PC-9 (cell line): ENCODE measurements at places on chromosomes 7 and 10. TPM values are rescaled to one million over a fixed set of nuclear protein-coding genes. Genes with fewer than 3 reads are reported as not detected.

Gene EFCAB10
- not detected in 2 replicates for total RNA-seq

DNA sequence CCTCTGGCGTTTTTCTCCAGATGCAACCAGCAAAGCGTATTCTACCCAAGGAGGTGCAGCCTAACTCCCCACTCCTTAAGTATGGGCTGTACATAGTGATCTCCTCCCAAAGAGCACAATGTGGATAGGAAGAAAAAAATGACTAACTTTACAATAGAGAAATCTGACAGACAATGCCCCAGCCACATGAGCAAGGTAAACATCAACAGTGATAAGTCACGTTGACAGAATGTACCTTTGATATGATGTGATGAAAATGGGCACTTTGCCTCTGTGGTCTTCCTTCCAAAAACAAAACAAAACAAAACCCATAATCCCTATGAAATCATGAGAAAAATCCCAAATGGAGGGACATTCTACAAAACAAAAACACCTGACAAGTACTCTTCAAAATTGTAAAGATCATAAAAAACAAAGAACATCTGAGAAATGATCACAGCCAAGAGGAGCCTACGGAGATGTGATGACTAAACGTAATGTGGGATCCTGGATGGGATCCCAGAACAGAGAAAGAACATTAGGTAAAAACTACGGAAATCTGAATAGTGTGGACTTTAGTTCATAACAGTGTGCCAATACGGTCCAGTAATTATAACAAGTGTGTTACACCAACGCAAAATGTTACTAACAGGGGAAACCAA lies 50.6 kb downstream of the ABLIM1 start:
- H3K27me3 ChIP-seq, result no peaks in the 10 kb centered on the region
- DNase-seq, result no peak
- peaks cover 43% of the 10 kb centered on the region for H3K4me1 ChIP-seq
- no peak overlapping the region for H3K4me3 ChIP-seq
- no peaks in the 10 kb centered on the region for H3K36me3 ChIP-seq
- no peak overlapping the region for H3K27ac ChIP-seq

- no peaks in the 10 kb centered on the region for H3K4me1 ChIP-seq
- no peak overlapping the region for H3K27ac ChIP-seq
- no peaks in the 10 kb centered on the region for H3K27me3 ChIP-seq
- DNase-seq, result no peak
These were observed 314.1 kb downstream of the WDR11 start for GRCh38 chr10:121165276-121165675.

GRCh38 chr7:18455606-18456005 lies 39.9 kb upstream of the HDAC9 start:
- no peaks in the 10 kb centered on the region for H3K36me3 ChIP-seq
- DNase-seq, result no peak
- peaks cover 11% of the 10 kb centered on the region for H3K4me1 ChIP-seq
- H3K27ac ChIP-seq, result no peak overlapping the region
- H3K27me3 ChIP-seq, result no peaks in the 10 kb centered on the region

Gene RAMP3
- total RNA-seq, result not detected in 2 replicates

Gene LRGUK
- 0.60 and 2.3 TPM in 2 replicates for total RNA-seq

DNA sequence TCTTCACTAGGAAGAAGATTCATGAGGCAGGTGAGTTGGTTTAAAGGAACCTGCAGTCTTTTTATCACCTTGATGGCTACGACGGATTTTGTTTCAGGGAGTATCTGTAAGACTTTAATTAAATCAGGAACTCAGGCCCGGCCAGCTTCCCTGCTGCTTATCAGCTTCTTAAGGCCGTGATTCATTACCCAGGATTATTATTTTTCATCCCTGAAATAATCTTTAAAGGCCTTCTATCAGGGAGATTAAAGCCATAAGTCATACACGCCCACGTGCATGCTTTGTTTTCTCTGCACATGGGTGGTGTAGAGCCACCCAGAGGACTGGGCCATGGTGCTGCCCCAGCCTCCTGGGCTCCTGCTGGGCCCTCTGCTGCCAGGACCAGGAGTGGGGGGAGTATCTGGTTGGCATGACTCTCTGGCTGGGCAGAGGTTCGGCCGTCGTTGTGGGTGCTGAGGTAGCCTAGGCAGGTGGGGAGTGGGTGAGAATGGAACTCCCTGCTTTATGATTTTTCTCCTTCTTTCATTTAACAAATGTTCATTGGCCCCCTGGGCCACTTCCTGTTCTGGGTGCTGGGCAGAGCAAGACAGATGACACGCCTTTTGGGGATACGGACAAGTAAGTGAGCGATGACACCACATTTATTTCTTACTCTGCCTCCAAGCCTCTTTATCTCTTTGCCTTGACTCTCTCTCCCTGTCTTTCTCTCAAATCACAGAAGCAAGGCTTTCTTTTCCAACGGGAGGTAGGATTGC lies 39.0 kb upstream of the PCBD1 start:
- H3K27ac ChIP-seq, result no peak overlapping the region
- no peak for DNase-seq
- no peak overlapping the region for H3K4me3 ChIP-seq
- H3K36me3 ChIP-seq, result no peaks in the 10 kb centered on the region

Gene FOXI2
- not detected in 2 replicates for total RNA-seq

Gene CALHM1
- total RNA-seq, result not detected in 2 replicates

GRCh38 chr7:154844955-154845354 lies 158.0 kb downstream of the PAXIP1 start:
- peaks cover 94% of the 10 kb centered on the region for H3K27me3 ChIP-seq
- H3K4me1 ChIP-seq, result no peaks in the 10 kb centered on the region
- H3K27ac ChIP-seq, result no peak overlapping the region
- no peaks in the 10 kb centered on the region for H3K36me3 ChIP-seq
- no peak for DNase-seq

GRCh38 chr7:2247141-2247995 lies 5.3 kb downstream of the NUDT1 start:
- no peaks in the 10 kb centered on the region for H3K36me3 ChIP-seq
- no peak for DNase-seq
- no peak overlapping the region for H3K4me3 ChIP-seq
- H3K4me1 ChIP-seq, result peaks cover 40% of the 10 kb centered on the region
- H3K27me3 ChIP-seq, result no peaks in the 10 kb centered on the region

- no peak for DNase-seq
- H3K27ac ChIP-seq, result no peak overlapping the region
- H3K27me3 ChIP-seq, result peaks cover 64% of the 10 kb centered on the region
- H3K36me3 ChIP-seq, result no peaks in the 10 kb centered on the region
- H3K4me3 ChIP-seq, result no peak overlapping the region
- no peaks in the 10 kb centered on the region for H3K4me1 ChIP-seq
These were observed 485.3 kb upstream of the GALNT17 start for GRCh38 chr7:70646536-70647248.

GRCh38 chr7:136869991-136870865 lies 1.8 kb downstream of the CHRM2 start:
- no peak overlapping the region for H3K27ac ChIP-seq
- no peaks in the 10 kb centered on the region for H3K36me3 ChIP-seq
- H3K4me1 ChIP-seq, result no peaks in the 10 kb centered on the region
- no peaks in the 10 kb centered on the region for H3K27me3 ChIP-seq
- DNase-seq, result no peak

- no peak overlapping the region for H3K27ac ChIP-seq
- no peaks in the 10 kb centered on the region for H3K27me3 ChIP-seq
- H3K36me3 ChIP-seq, result no peaks in the 10 kb centered on the region
- H3K4me1 ChIP-seq, result no peaks in the 10 kb centered on the region
These were observed 114.0 kb upstream of the TCF7L2 start for GRCh38 chr10:112835944-112836451.

Gene TEX36
- total RNA-seq, result 1.1 and 1.2 TPM in 2 replicates

DNA sequence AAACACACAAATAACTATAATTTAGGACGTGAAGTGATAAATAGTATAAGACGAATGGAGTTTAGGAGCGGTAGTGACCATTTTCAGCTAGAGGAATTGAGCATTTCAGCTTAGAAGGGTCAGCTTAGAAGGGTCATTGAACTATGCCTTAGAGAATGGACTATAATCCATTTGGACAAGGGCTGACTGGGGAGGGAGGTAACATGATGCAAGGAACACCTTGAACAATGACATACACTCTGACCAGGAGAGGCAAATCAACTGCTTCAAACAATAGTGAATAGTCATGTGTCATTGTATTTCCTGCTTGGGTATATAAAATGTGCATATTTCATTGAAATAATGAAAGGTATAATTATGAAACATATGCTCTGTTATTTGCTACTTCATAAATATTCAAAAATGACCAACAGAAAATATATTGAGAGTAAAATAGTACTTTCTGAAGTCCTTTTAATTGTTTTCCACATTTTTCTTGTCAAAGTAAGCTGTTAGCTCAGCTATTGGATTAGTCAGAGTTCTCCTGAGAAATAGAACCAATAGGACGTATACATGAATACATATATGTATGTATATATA lies 40.5 kb upstream of the WASL start:
- H3K27me3 ChIP-seq, result no peaks in the 10 kb centered on the region
- H3K27ac ChIP-seq, result no peak overlapping the region
- H3K4me3 ChIP-seq, result no peak overlapping the region
- no peak for DNase-seq
- H3K4me1 ChIP-seq, result 0 out of 2 replicates have a peak, but pooled peaks cover 6% of the 10 kb centered on the region
- H3K36me3 ChIP-seq, result no peaks in the 10 kb centered on the region

- no peak overlapping the region for H3K4me3 ChIP-seq
- DNase-seq, result no peak
- H3K36me3 ChIP-seq, result no peaks in the 10 kb centered on the region
- peaks cover 91% of the 10 kb centered on the region for H3K27me3 ChIP-seq
- H3K4me1 ChIP-seq, result no peaks in the 10 kb centered on the region
These were observed 86.7 kb upstream of the AGK start for GRCh38 chr7:141464551-141464950.

DNA sequence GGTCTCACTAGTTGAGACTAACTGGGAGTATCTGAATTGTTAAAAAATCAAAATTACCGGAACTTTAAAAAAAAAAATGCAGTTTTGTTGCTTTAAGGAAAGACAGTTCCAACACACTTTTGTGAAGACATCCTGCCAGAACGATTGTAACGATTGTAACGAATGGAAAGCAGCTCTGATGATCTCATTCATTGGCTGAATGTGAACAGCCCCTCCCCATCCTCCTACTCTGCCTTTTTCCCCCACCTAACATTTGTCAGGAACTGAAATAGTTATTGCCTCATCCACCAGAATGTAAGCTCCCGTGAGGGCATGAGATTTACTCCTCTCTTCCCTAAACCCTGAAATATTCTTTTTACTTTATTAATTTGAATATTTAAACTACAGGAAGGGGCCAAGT lies 23.1 kb upstream of the ZC3HAV1L start:
- H3K4me1 ChIP-seq, result no peaks in the 10 kb centered on the region
- H3K36me3 ChIP-seq, result peaks cover 8% of the 10 kb centered on the region; the same call in 1 of the 2 replicates
